ENCODE measurements at places on chromosomes 2 and 18.
A peak's percentile ranks its signal among the peaks of the same experiment; 100 is the strongest.

DNA sequence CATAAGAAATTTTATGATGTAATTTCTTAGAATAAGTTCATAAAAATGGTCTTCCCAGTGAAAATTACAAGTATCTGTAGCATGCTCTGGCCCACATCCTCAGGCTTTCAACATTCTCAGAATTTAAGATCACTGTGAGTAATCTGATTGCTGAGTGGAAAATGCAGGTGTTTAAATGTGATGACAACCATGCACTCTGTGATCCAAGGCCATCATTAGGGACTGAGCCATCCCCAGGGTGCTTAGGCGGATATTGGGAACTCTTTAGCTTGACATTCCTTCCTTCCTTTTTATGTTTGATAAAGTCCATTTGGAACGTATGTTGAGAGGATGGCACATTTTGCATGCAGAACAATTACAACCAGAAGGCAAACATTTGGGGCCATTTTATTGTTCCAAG lies 95.5 kb downstream of the ARL4C start:
- no peak for DNase-seq

GRCh38 chr18:59639821-59640220 lies 57.4 kb downstream of the CCBE1 start:
- no peak for DNase-seq

DNA sequence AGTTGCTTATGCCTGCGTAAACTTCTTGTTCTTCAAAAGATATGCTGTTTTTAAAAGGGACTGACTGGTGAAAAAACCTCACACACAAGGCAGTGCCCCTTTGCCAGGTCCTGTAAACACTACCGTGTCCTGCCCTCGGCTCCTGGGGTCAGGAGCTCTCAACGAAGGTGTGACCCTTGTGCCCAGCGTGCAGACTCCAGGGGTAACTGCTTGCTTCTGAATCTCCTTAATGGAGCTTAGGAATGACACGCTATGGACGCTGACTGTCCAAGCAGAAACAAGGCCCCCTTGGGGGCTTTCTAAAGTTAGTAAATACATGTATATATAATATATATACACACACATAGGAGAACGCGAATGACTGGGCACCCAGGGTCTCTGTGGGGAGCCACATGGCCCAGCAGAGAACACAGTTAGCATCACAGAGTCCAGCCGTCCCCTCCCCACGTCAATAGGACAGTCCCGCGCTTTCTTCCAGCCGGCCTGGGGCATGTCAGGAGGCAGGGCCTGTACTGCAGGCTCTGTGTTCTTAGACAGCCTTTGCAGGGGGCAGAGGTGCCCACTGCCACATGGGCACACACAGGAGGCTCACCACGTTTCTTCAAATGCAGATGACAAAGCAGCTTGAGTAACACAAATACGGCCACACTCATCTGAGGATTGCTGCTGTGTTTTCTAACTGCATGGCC lies 96.1 kb downstream of the HDAC4 start:
- no peak for DNase-seq

- DNase-seq = no peak
These were observed 12.3 kb upstream of the TNFRSF11A start for GRCh38 chr18:62312851-62313250.

DNA sequence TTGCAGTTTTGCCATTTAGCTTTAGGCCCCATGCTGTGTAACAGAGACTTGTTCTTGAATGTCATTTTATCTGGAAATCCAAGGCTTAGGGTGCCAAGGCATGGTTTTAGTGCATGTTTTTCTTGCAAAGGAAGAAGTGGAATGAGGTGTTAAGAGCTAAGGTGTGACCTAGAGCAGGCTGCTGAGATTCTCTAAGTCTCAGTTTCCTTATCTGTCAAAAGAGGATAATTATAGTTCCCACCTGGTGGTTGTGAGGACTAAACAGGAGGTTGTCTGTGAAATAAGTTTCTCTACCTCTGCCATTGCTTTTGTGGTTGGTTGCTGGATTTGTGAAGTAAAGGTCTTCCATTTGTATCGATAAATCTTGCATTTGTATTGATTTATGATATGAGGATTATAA lies 82.0 kb downstream of the TANC1 start:
- DNase-seq = no peak

DNA sequence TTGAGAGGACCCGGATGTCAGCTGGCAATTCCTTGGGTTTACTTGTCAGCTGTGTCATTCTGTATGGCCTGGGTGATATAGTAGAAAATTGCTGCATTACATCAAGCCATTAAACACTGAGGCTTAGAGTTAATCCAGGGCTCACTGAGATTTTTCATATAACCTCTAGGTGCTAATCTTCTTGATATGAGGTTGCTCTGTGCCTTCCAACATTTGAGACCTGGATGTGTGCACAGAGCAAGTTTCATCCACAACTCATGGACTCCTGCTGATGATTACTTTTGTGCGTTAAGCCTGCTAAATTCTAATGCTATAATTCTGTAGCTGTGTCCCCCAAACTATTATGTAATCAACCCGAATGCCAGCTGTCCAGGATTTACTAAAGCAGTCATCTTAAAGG lies 178.4 kb upstream of the CDH20 start:
- no peak for DNase-seq

- DNase-seq = no peak
These were observed 1.4 kb downstream of the EHBP1 start for GRCh38 chr2:62706721-62707521.

GRCh38 chr2:114056294-114057143 lies 166.6 kb downstream of the ACTR3 start:
- no peak for DNase-seq

GRCh38 chr2:165015052-165015642 lies 59.8 kb upstream of the SLC38A11 start:
- peak; percentile 12 for DNase-seq

All from amygdala (tissue), 56 donors.